Adrenal gland (tissue), 19 donors: ENCODE measurements at places on chromosomes 11 and 22. TPM values are rescaled to one million over a fixed set of nuclear protein-coding genes. Genes with fewer than 3 reads are reported as not detected.

DNA sequence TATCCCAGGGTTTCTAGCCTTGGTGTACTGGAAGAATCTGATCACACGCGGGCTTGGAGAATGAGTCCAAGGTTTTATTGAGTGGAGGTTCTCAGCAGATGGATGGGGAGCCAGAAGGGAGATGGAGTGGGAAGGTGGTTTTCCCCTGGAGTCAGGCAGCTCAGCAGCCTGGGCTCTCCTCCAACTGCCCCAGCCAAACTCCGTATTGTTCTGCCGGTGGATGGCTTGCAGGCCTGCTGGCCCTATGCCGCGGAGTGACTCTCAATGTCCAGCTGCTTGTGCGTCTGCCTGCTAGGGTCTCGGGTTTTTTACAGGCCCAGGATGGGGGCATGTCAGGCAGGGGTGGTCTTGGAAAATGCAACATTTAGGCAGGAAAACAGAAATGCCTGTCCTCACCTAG, 162.4 kb upstream of the LMO1 start:
- H3K4me1 ChIP-seq: no peaks in the 10 kb centered on the region
- H3K36me3 ChIP-seq: no peaks in the 10 kb centered on the region
- no peak overlapping the region for H3K4me3 ChIP-seq
- DNase-seq: no peak
- no peak overlapping the region for H3K27ac ChIP-seq

- H3K36me3 ChIP-seq: no peaks in the 10 kb centered on the region
- DNase-seq: peak; percentile 62
- H3K27me3 ChIP-seq: no peaks in the 10 kb centered on the region
- no peak overlapping the region for H3K27ac ChIP-seq
Observed at GRCh38 chr11:65560555-65561418, 2.6 kb upstream of the LTBP3 start.

DNA sequence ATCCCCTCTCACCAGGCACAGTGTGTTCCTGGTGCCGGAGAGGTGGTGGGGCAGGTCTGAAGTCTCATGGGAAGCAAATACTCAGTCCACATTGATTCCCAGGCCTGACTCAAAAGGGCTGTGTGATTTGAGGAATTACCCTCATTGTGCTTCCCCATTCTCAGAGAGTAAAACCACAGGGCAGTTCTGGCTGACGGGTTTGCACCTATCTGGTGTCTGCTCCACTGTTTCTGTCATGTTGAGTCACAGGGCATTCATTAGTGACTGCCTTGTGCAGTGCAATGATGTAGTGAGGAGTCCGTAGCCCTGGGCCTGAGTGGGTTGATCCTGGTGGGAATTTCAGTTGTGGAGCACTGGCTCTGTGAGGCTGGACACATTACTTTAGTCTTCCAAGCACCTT, 85.2 kb upstream of the ARHGAP20 start:
- DNase-seq: peak; percentile 36
- no peak overlapping the region for H3K4me3 ChIP-seq
- H3K36me3 ChIP-seq: no peaks in the 10 kb centered on the region
- H3K27me3 ChIP-seq: no peaks in the 10 kb centered on the region

SPDYC gene
- total RNA-seq: not detected

DNA sequence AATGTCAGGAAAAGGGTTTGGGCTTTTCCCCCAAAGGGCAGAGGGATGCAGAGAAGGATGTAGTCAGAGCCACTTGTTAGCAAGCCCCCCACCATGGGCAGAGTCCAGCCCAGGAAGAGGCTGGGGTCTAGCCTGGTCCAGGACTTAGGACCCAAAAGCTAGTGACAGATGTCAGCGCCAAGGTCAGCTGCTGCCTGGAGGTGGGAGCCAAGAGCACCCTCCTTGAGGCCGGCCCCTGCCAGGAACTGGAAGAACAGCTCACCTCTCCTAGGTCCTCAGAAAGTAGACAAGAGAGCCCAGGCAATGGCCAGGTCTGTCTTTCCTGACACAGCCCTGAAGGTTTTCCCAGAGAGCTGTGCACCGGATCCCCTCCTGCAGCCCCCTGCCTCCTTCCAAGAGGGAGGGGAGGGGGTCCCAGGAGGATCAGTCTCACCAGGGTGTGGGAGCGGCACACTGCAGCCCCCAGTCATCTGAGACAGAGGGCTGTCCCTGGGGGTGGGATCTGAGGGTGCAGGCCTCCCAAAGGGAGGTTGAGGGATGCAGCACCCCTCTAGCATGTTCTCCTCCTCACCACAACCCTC, 14.6 kb upstream of the ARHGEF17 start:
- no peaks in the 10 kb centered on the region for H3K36me3 ChIP-seq
- no peak overlapping the region for H3K27ac ChIP-seq
- no peaks in the 10 kb centered on the region for H3K27me3 ChIP-seq
- no peak for DNase-seq
- no peak overlapping the region for H3K4me3 ChIP-seq
- H3K4me1 ChIP-seq: no peaks in the 10 kb centered on the region

DNA sequence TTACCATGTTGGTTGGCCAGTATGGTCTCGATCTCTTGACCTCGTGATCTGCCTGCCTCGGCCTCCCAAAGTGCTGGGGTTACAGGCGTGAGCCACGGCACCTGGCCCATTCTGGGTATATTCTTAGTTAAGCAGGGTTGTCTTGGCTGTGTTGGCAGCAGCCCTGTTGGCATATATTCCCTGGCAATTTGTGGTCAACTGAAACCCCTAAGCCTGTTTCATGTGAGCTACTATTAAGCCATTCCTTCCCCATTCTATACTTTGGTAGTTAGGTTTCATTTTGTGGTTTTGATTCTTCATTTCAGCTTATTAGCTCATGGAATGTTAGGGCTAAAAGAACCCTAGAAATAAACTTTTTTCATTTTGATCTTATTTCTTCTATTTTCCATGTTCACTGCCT, 22.2 kb upstream of the IL18BP start:
- no peak overlapping the region for H3K4me3 ChIP-seq
- DNase-seq: no peak
- H3K27me3 ChIP-seq: no peaks in the 10 kb centered on the region
- no peak overlapping the region for H3K27ac ChIP-seq
- no peaks in the 10 kb centered on the region for H3K36me3 ChIP-seq
- peaks cover 9% of the 10 kb centered on the region for H3K4me1 ChIP-seq

RANBP1 gene
- 346 TPM for total RNA-seq

DNA sequence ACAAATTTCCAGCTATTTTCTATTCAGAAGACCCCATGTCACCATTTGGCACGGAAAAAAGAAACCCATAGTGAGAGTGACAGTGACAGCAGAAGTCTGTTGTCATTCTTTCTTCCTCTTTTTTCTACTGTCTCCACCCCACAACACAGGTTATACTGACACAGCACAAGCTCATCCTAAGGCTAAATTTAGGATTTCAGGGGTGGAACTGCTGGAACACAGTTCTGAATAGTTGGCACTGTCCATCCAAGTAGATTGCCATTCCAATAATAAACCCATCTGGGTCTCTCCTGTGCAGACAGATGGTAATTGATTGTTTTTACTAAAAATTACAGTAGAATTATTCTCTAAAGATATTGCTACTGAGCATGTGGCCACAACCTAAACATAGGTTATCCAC, 95.2 kb upstream of the C11orf87 start:
- DNase-seq: no peak
- no peaks in the 10 kb centered on the region for H3K4me1 ChIP-seq
- no peaks in the 10 kb centered on the region for H3K36me3 ChIP-seq
- no peak overlapping the region for H3K27ac ChIP-seq
- no peak overlapping the region for H3K4me3 ChIP-seq

- H3K36me3 ChIP-seq: no peaks in the 10 kb centered on the region
- no peak overlapping the region for H3K4me3 ChIP-seq
- no peaks in the 10 kb centered on the region for H3K4me1 ChIP-seq
- no peak overlapping the region for H3K27ac ChIP-seq
- no peaks in the 10 kb centered on the region for H3K27me3 ChIP-seq
Observed at GRCh38 chr11:21514316-21514715, 678.6 kb upstream of the ANO5 start.

- H3K27ac ChIP-seq: no peak overlapping the region
- no peaks in the 10 kb centered on the region for H3K27me3 ChIP-seq
- no peak overlapping the region for H3K4me3 ChIP-seq
- DNase-seq: no peak
Observed at GRCh38 chr11:122181372-122181771, 65.4 kb upstream of the BLID start.

GRCh38 chr22:37267661-37268413, 14.5 kb upstream of the CYTH4 start:
- no peak for DNase-seq
- H3K36me3 ChIP-seq: no peaks in the 10 kb centered on the region
- H3K27ac ChIP-seq: peak overlapping the region; percentile 8
- H3K4me3 ChIP-seq: peak overlapping the region; percentile 64

GRCh38 chr11:20064961-20065405, 95.3 kb downstream of the DBX1 start:
- no peak overlapping the region for H3K4me3 ChIP-seq
- no peaks in the 10 kb centered on the region for H3K4me1 ChIP-seq
- no peaks in the 10 kb centered on the region for H3K36me3 ChIP-seq
- no peak for DNase-seq
- no peak overlapping the region for H3K27ac ChIP-seq

PDXP gene
- total RNA-seq: 17.9 TPM

- no peaks in the 10 kb centered on the region for H3K27me3 ChIP-seq
- no peaks in the 10 kb centered on the region for H3K4me1 ChIP-seq
- no peak overlapping the region for H3K27ac ChIP-seq
- DNase-seq: no peak
Observed at GRCh38 chr11:127226949-127227348, 226.4 kb upstream of the KIRREL3 start.

- DNase-seq: peak; percentile 58
- H3K27me3 ChIP-seq: no peaks in the 10 kb centered on the region
- H3K4me3 ChIP-seq: no peak overlapping the region
Observed at GRCh38 chr11:73175551-73176144, 33.5 kb upstream of the FCHSD2 start.

CHRDL2 gene
- not detected for total RNA-seq

GRCh38 chr11:122248131-122248530, 132.1 kb upstream of the BLID start:
- H3K27ac ChIP-seq: no peak overlapping the region
- no peaks in the 10 kb centered on the region for H3K27me3 ChIP-seq
- H3K4me3 ChIP-seq: no peak overlapping the region

- DNase-seq: no peak
- peaks cover 8% of the 10 kb centered on the region for H3K4me1 ChIP-seq
- no peak overlapping the region for H3K4me3 ChIP-seq
- no peak overlapping the region for H3K27ac ChIP-seq
Observed at GRCh38 chr22:50318698-50319411, 8.0 kb downstream of the DENND6B start.

CEND1 gene
- total RNA-seq: not detected
